ENCODE measurements at places on chromosomes 6 and 20. TPM values are rescaled to one million over a fixed set of nuclear protein-coding genes. Genes with fewer than 3 reads are reported as not detected.

Gene KCNQ5
- total RNA-seq = 0.16 TPM

Gene RAB44
- total RNA-seq = 1.9 TPM

Gene BAG2
- 2.2 TPM for total RNA-seq

Gene SOX18
- total RNA-seq = 3.2 TPM

Gene METTL24
- 6.6 TPM for total RNA-seq

Gene SLC17A1
- total RNA-seq = not detected

Gene CDSN
- not detected for total RNA-seq

Gene BCAS1
- 3.1 TPM for total RNA-seq

Gene MOG
- not detected for total RNA-seq

GRCh38 chr20:17518339-17519052, 12.7 kb downstream of the BFSP1 start:
- no peak for DNase-seq

GRCh38 chr20:1619861-1620444, at the start of gene SIRPB1:
TSS of gene SIRPB1 (minus strand) at chr20:1620009. CDS start at chr20:1619944, 65 bp downstream.
- DNase-seq = no peak

DNA sequence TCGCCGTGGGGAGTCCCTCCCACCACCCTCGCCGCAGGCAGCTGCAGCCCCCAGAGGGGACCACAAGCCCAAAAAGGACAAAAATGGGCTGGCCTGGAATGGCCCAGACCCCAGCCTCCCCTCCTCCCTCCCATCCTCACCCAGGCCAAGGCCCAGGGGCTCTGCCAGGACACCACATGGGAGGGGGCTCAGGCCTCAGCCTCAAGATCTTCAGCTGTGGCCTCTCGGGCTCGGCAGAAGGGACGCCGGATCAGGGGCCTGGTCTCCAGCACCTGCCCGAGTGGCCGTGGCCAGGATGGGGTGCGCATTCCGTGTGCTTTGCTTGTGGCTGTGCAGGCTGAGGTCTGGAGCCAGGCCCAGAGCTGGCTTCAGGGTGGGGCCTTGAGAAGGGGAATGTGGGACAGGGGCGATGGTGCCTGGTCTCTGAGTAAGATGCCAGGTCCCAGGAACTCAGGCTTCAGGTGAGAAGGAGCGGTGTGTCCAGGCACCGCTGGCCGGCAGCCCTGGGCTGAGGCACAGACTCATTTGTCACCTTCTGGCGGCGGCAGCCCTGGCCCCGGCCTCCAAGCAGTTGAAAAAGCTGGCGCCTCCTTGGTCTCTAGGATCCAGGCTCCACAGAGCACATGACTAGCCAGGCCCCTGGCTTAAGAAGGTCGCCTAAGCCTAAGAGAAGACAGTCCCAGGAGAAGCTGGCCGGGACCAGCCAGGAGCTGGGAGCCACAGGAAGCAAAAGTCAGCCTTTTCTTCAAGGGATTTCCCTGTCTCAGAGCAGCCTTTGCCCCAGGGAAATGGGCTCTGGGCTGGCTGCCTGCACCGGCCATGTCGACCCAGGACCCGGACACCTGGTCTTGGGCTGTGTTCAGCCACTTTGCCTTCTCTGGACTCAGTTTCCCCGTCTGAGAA, 35.2 kb upstream of the MRGBP start:
- peak; percentile 31 for DNase-seq

- DNase-seq = no peak
Measured at GRCh38 chr20:64101731-64102621, 5.4 kb downstream of the NPBWR2 start.

GRCh38 chr6:57242505-57242904, 20.4 kb upstream of the RAB23 start:
- no peak for DNase-seq

- DNase-seq = peak; percentile 32
Measured at GRCh38 chr6:163180874-163181541, 233.5 kb upstream of the QKI start.

- no peak for DNase-seq
Measured at GRCh38 chr6:111237852-111238251, 150.5 kb downstream of the SLC16A10 start.

DNA sequence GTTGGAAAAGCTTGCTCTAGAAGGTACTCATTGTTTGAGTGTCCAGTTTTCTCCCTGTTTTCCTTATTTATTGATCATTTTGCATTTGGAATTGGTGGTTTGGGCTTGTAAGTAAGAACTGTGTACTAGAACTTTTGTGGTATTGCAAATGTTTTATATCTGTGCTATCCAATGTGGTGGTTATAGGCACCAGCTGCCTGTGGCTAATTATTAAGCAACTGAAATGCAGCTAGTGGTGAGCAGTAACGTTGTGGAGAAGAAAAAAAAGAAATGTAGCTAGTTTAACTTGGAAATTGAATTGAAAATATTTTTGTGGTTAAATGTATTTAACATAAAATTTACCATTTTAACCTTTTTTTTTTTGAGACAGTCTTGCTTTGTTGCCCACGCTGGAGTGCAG, 50.7 kb upstream of the MAPK13 start:
- DNase-seq = no peak

GRCh38 chr6:131400054-131400778, 172.8 kb upstream of the ARG1 start:
- no peak for DNase-seq

DNA sequence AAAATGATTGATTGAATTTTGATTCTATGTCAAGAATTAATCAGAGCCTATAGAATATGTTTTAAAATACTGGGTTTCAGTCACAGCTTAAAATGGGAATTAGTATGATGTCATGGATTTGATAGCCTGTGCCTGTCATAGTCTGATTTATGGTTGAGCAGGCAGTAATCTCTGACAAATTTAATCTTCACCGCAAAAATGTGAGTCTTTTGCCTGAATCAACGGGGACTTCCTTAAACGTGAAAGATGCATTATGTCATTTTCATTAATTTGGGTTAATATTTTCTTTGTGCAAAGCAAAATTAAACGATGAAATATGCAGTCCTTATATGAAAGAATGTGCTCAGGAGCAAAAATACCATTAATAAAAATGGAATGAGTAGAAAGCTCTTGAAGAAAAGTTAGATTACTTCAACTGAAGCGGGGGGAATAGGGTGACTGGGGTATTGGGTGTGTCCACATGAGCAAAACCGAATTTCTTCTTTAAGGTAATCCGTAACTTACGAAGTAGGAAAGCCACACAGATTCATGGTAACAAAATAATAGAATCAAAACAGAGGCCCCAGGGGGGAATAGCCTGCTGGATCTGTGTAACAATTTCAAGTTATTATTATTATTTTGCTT, 339.6 kb upstream of the NOX3 start:
- DNase-seq = no peak

DNA sequence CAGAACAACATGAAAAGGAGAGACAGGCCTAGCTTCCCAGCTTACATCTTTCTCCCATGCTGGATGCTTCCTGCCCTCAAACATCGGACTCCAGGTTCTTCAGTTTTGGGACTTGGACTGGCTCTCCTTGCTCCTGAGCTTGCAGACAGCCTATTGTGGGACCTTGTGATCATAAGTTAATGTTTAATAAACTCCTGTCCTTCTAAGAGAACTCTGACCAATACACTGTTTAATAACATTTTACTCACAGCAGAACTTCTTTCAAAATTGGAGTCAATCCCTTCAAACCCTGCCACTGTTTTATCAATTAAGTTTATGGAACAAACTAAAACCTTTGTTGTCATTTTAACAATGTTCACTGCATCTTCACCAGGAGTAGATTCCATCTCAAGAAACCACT, 111.4 kb downstream of the PREP start:
- DNase-seq = no peak

- no peak for DNase-seq
Measured at GRCh38 chr6:6971369-6971768, 136.4 kb upstream of the RREB1 start.

- DNase-seq = no peak
Measured at GRCh38 chr20:14342918-14343317, 5.5 kb upstream of the FLRT3 start.

DNA sequence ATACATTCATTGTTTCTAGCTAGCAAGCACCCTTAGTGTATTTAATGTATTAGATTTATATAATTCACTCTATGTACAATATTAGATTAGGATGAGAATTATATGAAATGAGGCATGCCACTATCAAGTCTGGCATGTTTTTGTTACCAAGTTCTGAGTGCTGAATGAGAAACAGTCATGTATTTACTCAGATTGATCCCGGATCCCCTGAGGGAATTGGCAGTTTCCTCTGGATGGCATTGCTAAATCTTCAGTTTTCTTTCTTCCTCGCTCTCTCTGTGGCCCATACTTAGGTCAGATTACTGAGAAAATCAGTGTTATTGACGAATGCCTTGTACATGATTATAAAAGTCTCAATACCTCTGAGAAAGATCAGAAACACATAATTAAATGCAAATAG, 66.6 kb downstream of the CDKAL1 start:
- no peak for DNase-seq

DNA sequence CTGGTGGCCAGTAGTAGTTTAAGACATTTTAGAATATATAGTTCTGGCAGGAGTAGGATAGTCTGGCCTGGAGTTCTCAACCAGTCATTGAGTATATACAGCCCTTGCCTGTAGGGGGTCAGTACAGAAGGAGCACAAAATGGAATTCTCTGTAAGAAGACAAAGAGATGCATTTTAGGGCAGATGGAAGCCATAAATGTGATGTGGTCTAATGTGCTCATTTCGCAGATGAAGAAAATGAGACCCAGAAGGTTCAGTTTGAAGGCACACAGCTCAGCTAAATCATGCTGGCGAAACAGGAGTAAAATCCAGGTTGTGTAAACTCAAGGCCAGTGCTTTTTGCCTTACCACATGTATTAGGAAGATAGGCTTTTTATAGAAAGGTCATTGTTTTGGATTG, 29.6 kb downstream of the QKI start:
- no peak for DNase-seq

- DNase-seq = no peak
Measured at GRCh38 chr6:164195942-164196281, 781.4 kb downstream of the QKI start.

GRCh38 chr6:52333840-52334200, 28.1 kb upstream of the PAQR8 start:
- no peak for DNase-seq

DNA sequence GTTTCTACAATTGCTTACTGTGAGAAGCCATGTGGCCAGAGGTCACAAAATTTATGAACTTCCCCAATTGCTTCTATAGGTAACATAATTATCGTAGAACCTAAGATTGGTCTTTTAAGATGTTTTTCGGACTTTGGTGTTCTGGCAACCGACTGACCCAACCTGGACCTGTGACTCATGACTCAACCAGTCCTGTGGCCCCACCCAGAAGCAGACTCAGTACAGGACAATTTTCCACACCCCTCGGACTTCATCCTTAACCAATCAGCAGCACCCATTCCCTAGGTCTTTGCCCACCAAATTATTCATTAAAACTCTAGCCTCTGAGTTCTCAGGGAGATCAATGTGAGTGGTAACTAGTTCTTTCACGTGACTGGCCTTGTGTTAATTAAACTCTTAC, 26.4 kb upstream of the AKAP12 start:
- no peak for DNase-seq

- DNase-seq = no peak
Measured at GRCh38 chr6:3433005-3433404, 23.8 kb downstream of the SLC22A23 start.

DNA sequence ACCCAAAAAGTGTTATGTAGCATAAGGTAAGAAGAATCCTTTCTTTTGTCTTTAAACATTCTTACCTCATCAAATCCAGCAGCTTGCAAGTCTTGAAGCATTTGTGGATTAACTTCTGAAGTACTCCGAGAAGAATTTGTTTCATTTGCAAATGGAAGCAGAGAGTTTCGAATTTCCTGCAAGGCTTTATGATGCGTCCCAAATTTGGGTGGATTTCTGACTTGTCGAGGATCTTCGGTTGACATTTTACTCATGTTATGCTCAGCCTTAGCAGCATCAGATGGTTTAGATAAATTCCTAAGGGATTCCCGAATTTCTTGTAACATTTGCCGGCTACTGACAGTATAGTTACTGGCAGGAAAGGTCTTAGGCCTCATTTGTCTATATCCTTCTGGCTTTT, 16.2 kb downstream of the LATS1 start:
- no peak for DNase-seq

- peak; percentile 73 for DNase-seq
Measured at GRCh38 chr20:50724851-50725723, 6.3 kb upstream of the PARD6B start.

DNA sequence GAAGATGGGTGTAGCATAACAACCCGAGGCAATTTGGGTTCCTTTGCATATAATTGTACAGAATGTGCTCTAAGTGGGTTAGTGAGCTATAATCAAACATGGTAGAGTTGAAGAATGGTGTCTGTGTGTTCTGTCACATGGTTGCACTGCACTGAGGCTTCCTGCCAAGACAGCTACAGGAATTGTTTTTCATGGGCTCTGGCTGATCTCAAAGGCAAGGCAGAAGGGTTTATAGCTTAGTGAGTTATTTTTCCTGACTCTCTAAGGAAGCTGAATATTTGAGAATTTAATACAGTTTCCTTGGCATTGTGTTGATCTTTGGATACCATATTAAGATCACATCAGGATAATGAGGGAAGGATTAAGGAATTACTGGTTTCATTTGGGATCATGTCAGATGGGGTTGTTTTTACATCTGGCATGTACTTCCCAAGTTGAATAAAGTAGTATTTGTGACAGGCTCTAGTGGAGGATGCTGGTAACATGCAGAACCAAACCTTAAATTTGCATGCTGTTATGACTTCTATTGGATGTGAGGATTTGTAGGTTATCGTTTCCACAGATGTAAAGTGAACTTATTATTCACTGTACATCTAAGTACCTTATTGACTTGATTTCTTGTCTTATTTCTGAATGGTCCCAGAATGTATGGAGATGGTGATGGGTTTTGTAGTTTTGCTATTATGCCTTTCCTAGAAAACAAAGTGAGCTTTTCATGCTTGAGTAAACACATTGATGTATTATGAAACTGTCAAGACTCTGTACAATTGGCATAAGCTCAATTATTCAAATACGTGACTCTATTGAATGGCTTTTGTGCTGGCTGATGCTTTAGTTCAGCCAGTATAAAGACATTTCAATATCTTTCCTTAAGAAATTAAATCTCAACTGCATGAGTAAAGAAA, 43.3 kb downstream of the LRRC1 start:
- no peak for DNase-seq

DNA sequence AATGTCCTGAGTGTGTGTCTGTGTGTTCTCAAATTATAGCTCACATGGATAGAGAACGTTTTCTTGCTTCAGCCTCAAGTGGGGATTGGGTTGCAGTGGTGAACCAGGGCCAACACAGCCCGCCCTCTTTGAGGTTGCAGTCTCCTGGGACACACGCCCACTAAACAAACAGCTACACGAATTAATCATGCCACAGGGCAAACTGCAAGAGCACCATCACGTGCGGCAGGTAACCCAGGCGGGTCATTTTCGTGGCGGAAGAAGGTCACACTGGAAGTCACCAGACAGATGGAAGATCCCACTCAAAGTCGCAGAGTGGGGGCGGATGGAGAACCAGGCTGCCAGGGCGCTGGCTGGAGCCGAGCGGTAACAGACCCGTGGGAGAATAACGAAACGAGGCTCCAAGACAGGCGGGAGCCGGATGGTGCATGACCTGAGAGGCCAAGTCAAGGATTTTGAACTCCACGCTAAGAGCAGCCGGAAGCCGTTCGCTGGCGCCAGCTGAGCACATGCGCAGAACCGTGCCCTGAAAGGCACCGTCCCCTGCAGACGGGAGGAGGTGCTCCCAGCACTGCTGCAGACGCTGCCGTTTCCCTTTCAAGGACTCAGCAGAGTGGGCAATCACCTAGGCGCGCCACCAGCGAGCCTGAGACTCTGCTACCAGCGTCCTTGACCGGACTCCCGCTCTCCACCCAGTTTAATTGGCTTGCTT, 10.7 kb downstream of the DLL1 start:
- DNase-seq = no peak

GRCh38 chr20:5056801-5057599, 55.7 kb upstream of the SLC23A2 start:
- DNase-seq = no peak

GRCh38 chr20:20608641-20609040, 103.8 kb downstream of the RALGAPA2 start:
- DNase-seq = no peak

All from breast epithelium (tissue), 4 donors.